ENCODE measurements at places on chromosomes 4 and X. TPM values are rescaled to one million over a fixed set of nuclear protein-coding genes. Genes with fewer than 3 reads are reported as not detected.
A peak's percentile ranks its signal among the peaks of the same experiment; 100 is the strongest.

Gene SPANXA2
- not detected for polyA plus RNA-seq

Gene SLC9B1
- polyA plus RNA-seq = 0.07 TPM

Gene MAGEA1
- not detected for polyA plus RNA-seq

DNA sequence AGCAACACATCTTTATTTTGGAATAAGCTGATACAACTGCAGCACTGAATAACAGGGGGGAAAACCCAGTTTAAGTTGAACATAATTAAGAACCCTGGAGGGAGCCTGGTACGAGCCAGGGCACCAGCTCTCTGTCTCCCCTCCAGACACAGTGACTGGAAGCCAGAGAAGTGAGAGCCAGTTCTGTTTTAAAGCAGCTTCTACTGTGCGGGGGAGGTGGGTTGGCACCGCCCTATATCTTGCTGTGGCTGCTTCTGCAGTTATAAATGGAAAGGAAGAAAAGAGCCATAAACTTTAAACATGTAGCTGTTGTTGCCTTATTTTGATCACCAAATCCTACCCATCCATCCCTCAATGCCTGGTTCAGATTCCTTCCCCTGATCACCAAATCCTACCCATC, 207.9 kb upstream of the ANXA3 start:
- DNase-seq = no peak

- DNase-seq = peak; percentile 24
Observed at GRCh38 chr4:117971403-117971802, 62.9 kb upstream of the NDST3 start.

- no peak for DNase-seq
Observed at GRCh38 chr4:30720661-30721184, 554 bp downstream of the PCDH7 start.

DNA sequence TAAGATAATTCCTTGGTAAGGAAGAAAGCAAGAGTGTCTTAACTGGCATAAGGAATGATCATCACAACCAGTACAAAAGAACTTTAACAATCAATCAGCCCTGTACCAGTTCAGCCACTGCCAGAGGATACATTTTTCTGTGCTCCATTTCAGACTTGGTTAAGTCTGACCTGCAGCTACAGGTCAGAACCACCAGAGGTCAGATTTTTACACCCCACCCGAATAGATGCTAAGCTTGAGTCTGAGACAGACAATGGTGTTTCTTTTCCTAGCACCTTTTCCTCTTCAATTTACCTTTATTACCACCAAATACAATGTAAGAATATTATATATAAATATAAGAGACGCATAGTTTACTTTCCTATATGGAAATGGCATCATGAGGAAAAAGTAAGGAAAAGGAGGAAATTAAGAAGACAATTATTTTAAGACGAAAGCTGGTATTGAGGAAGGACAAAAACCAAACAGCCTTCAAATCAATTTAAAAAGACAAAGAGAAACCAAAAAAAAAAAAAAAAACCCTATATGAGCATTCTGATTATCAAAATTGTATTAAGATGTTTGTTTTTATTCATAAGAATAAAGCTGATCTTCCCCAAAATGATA, 215.3 kb upstream of the TTC29 start:
- peak; percentile 5 for DNase-seq

DNA sequence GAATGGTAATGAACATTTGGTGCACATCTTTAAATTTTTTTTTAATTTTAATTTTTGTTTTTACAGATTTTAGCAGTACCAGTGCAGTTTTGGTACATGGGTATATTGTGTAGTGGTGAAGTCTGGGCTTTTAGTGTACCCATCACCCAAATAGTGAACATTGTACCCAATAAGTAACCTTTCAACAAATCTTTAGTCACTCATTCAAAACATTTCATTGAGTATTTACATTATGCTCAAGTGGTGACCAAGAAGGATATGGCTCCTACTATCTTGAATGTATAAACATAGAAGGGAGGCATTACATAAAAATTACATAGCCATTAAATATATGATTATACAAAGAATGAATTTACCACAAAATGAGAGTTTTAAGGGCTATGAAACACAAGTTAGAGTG, 223.3 kb downstream of the SPRY1 start:
- no peak for DNase-seq

- no peak for DNase-seq
Observed at GRCh38 chrX:156004740-156005139, 7.2 kb downstream of the IL9R start.

GRCh38 chrX:123570011-123570590, 162.8 kb downstream of the THOC2 start:
- DNase-seq = no peak

DNA sequence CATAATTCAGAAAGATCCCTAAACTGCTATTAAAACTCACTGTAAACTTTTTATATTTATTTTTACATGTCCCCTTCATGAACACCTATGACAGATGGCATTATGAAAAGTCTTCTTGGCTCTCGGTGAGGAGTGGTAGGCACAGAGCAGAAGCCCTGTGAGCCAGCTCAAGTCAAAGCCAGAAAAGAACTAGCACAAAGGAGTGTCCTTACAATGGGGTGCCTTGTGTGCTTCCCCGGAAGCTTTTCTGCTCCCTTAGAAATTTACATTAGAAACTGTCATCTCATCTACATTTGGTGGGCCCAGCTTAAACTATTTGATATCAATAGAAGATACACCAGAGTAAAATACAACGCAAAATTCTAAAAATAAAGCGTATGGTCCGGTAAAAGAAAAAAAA, 135.7 kb upstream of the MAP3K15 start:
- DNase-seq = no peak

DNA sequence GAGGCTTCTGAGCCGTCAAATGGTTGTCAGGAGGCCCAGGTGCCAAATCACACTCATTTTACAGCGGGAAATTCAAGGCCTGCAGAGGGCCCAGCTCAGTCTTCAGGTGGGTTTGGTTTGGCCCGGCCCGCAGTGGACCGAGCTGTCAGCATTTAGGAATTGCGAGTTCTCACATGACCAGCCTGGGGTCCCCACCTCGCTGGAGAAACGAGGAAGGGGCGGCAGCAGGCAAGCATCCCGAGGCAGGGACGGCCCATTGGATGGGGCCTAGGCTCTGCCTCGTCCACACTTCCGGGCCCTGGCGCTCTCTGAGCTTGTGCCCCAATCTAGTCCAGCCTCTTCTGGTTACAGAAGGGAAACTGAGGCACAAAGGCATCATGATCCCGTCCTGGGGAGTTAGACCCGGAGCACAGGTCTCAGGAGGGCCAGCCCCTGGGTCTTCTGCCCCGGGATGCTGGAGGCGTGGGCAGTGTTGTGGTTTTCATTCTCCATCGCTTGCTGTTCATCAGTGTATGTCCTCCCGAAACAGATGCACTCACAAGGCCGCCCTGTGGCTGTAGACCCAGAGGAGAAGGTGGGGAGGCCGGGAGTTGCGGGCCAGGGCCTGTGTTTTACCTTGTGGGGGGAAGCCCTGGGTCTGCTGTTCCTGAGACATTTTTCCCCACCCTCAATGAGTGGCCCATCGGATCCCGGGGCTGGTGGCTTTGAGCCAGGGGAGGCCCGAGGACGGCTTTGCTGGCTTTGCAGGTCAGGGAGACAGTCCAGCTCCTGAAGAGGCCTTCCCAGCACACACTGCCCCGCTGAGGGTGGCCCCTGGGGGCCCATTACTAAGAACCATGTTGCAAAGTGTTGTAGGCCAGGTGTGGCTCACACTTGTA, 8.9 kb downstream of the PSAPL1 start:
- DNase-seq = no peak
